ENCODE measurements at places on chromosomes 5 and 9.

DNA sequence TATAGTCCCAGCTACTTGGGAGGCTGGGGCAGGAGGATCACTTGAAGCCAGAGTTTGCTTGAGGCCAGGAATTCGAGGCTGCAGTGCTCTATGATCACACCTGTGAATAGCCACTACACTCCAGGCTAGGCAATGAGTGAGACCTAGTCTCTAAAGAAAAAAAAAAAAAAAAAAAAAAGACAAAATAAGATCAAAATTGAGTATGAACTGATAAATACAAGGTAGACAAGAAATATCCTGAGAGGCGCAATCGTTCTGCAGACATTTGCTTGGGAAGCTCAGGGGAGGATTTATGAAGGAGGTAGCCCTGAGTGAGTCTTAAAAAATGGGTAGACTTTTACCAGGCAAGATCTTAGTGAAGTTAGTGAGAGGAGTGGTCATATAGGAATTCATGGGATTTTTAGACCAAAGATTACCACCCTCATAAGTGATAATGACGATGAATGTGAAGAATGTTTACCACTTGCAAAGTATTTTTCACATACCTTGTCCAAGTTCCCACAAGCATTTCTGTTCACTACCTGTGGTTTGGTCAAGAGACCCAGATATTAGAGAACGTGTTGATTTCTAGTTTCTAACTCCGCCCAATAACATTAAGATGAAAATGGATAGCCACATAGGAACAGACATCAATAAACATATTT is 4.4 kb downstream of the PDCD1LG2 start:
- DNase-seq: no peak

DNA sequence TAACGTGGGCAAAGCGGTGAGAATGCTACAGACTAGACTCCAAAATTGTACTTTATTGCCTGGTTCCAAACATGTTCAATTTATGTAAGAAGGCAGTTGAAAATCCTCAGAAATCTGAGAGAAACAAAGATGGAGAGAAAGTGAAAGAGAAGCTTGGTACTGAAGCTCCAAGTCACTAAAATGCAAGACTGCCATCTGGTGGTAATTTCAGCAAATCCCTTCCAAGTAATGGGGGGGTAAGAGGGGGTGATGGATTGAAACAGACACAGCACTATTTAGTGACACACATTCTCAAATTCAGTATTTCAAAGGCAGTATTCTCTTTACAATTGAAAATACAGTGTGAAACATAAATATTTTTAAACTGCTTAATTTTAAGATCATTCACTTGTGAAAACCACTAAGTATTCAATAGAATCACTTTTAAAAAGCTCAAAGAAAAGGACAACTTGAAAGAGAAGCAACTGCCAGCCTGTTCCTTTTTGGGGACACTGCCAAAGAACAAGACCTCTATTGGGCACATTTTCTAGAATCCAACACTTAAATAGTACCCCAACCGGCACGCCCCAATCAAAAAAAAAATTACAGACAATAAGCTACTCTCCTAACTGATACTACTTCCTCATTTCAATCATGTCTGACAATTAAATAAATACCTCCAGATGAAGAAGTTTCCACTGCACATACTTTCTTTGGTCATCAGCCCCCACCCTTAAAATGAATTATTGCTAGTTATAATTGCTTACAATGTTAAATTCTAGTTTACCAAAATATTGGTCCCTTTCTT is 131.5 kb downstream of the AGTPBP1 start:
- peak; percentile 52 for DNase-seq

DNA sequence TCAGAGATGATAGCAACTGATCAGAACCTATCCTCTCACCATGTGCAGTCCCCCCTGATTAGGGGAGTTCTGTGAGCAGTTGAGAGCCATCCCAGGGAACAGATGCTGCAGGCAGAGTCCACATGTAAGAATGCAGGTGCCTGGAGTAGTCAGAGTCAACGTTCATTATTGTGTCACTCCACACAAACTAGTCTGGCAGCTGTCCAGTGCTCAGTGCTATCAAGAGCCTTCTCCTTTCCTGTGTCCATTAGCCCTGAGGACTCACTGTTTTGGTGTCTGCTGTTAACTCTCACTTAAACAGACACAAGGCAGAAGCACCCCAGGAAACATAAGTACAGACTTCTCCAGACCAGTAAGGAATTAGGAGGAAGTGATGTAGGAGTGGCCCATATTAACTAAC is 2.5 kb downstream of the SH3TC2 start:
- no peak for DNase-seq

- no peak for DNase-seq
Measured at GRCh38 chr5:167939686-167940085, 351.8 kb upstream of the WWC1 start.

DNA sequence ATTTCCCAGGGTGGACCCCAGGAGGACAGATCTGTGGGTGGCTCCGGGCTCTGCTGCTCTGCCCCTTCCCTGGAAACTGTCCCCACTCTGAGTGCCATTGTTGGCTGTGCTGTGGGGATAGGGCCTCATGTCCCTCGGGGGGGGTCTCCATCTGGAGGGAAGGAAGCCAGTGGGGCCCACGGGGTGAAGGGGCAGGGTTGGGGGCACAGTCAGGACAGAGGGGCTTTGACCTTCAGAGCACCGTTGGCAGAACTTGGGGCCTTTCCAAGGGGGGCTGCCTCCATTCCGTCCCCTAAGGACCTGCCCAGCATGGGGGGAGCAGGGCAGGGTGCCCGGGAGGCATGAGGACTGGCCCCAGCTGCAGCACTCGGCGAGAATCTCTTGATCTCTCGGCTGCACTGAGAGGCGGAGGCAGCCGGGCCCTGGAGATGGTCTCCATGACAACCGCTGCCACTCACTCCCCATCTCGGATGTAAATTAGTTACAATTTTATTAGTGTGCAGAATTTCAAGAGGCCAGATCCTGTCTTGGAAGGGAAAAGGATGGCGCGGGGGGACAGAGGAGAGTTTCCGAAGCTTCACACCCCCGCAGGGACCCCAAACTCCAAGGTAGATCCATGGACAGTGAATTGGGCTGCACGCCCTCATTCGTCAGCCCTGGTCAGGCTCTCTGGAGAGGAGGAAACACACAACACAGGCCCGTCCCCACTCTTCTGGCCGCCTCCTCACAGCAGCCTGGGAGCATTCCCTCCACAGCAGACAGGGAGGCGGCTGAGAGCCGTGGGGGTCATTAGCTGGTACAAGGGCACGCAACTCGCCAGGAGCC is 216.2 kb upstream of the IER5L start:
- DNase-seq: no peak

DNA sequence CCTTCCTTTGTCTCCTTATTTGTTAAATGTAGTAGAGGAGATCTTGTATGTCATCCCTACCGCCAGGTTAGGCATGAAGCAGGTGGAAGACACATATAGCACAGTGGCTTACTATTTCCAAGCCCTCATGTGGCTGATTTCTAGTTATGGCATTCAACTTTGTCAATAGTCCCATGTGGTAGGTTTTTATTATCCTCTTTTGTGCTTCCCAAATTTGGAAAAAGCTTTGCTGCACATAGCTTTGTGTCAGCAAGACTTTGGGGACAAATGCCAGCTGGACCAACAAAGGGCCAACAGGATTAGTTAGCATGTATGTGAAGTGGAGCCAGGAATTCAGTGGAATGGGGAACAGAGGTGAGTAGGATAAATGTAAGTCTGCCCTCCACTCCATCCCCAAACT is 276.3 kb downstream of the PSAT1 start:
- DNase-seq: no peak

DNA sequence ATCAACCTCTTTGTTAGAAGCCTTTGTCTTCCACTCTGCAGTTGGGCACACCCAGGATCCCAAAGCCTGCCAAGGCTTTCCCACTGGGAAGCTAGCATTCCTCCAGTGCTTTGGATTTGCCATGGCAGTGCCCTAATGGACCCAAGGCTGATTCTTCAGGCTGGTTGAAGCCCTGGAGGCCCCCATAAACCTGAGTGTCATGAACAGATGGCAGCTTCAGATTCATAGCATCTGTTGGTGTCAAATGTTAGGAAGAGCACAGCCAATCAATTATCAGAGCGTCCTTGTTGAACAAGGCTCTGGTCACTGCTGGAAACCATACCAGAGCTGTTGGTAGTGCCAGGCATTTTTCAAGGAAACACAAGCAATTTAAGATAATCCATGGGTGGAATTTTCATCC is 241.1 kb upstream of the KLF4 start:
- no peak for DNase-seq

GRCh38 chr5:172792701-172793570 is 21.9 kb upstream of the DUSP1 start:
- DNase-seq: no peak

- no peak for DNase-seq
Measured at GRCh38 chr5:129963359-129963758, 59.1 kb downstream of the CHSY3 start.

DNA sequence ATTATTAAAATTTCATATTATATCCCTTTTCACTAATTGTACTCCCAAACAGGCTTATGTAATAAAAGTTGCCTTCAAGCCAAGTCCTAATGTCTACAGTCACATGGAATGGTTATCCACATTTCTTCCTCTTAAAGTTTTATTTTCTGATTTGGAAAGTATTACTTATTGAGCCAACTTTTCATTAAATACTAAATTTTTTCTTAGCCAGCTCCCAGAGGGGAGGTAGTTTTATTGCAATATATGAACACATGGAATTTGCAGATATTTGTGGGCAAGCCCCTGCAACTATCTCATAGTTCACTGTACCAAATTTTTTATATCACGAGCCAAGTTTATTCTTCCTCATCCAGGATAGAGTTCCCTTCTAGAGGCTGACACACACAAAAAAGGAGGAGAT is 332.8 kb upstream of the PTGER4 start:
- DNase-seq: no peak

GRCh38 chr5:142819292-142819691 is 49.1 kb downstream of the ARHGAP26 start:
- no peak for DNase-seq

DNA sequence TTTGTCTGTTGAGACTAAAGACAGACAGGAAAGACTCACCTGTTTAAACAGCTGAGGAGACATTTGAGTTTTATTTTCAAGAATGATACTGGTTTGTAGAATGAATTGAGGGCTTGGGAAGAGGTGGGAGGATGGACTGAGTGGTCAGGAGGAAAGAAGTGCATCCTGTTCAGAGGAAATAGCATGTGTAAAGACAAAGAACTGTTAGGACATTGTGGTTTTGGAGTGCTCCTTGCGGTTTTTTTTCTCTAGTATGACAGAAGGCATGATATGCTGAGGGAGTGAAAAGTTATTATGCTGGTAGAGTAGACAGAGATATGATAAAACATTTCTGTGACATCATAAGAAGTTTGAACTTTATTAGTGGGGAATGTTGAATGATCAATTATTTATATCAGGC is 270.7 kb upstream of the ELAVL2 start:
- DNase-seq: no peak

DNA sequence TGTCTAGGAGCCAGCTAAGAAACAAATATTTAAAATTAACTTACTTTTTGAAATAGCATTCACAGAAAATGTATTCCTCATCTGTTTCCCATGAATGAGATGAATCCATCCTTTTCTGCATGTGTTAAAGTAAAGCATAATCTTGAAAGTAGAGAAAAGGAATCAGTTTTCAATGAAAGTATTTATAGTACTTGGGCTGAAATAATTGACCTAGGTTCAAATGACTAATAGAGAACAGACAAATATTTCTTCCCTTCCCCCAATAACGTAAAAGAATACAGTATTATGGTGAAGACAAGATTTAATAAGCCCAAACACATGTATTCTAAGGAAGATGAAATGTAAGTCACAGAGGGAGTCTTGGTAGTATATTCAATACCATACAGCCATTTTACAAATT is 403.5 kb downstream of the ZNF608 start:
- no peak for DNase-seq

DNA sequence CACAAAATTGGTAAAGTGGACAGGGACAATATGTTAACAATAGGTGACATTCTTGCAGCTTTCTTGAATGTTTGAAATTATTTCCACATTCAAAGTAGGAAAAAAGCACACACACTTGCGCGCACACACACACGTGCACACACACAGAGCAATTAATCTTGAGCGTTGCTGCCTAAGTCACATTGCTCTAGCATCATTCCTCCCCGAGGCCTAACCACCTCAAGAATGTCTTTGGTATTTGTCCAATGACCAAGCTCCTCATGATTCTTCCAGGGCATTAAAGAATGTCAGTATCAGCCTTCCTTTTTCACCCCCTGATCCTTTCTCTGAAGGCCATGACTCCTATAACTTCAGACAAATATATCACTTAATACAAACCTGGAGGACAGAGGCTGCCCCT is 198.1 kb downstream of the NPR3 start:
- DNase-seq: no peak

- no peak for DNase-seq
Measured at GRCh38 chr5:102547141-102548035, 48.6 kb upstream of the SLCO6A1 start.

DNA sequence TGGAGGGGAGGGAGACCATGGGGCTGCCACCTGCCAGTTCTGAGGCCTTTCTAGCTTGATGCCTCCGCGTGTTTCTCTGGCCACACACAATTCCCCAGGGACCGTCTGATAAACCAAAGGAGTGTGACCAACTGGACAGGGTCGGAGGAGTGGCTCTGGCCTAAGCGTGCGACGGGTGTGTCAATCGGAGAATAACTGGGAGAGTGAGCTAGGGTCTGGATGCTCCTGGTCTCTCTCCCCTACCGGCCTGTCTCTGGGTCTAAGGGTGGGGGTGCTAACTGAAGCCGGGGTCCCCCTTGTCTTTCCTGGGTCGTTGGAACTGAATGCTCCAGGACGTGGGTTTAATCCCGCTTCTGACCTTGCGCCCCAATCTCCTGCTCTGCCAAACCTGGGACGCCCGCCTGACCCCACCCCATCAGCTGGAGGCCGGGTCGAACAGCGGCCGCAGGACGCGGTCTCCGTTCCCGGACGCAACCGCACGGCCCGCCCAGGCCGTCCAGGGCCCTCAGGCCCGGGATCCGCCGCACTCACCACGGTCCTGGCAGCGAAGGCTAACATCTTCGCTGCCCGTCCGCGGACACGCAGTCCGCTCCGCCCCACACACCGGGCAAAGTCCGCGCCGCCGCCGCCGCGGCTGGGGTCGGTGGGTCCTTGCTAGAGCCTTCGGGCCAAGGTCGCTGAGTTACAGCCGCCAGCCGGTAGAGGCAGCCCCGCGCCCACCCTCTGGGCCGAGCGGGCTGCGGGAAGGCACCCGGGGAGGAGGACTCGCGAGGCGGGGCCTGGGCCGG is 447 bp downstream of the CRAT start:
- DNase-seq: no peak

- DNase-seq: no peak
Measured at GRCh38 chr5:54705994-54706653, 188.6 kb downstream of the SNX18 start.

GRCh38 chr5:36875051-36875789 is 1.3 kb upstream of the NIPBL start:
- DNase-seq: peak; percentile 18

GRCh38 chr9:2916382-2916985 is 72.6 kb upstream of the PUM3 start:
- no peak for DNase-seq

Data from activated CD4-positive, alpha-beta T cell treated with anti-CD3 and anti-CD28 coated beads for 4 hours (primary cell).